Activated CD8-positive, alpha-beta T cell treated with anti-CD3 and anti-CD28 coated beads, Interleukin-2, amount 10 ng/mL, durations not matched to agents 7 days and 5 days (primary cell): ENCODE measurements at places on chromosomes 7 and 10. TPM values are rescaled to one million over a fixed set of nuclear protein-coding genes. Genes with fewer than 3 reads are reported as not detected.

GRCh38 chr7:80770675-80771081 lies 132.2 kb downstream of the CD36 start:
- no peaks in the 10 kb centered on the region for H3K4me1 ChIP-seq
- no peak overlapping the region for H3K4me3 ChIP-seq
- H3K27ac ChIP-seq = no peak overlapping the region
- DNase-seq = no peak

The CAMK2B gene
- total RNA-seq = not detected

- peaks cover 13% of the 10 kb centered on the region for H3K36me3 ChIP-seq
- DNase-seq = no peak
- H3K4me3 ChIP-seq = no peak overlapping the region
- H3K27ac ChIP-seq = no peak overlapping the region
- peaks cover 23% of the 10 kb centered on the region for H3K4me1 ChIP-seq
- no peaks in the 10 kb centered on the region for H3K27me3 ChIP-seq
Observed at GRCh38 chr7:135206941-135207391, 4.4 kb downstream of the WDR91 start.

DNA sequence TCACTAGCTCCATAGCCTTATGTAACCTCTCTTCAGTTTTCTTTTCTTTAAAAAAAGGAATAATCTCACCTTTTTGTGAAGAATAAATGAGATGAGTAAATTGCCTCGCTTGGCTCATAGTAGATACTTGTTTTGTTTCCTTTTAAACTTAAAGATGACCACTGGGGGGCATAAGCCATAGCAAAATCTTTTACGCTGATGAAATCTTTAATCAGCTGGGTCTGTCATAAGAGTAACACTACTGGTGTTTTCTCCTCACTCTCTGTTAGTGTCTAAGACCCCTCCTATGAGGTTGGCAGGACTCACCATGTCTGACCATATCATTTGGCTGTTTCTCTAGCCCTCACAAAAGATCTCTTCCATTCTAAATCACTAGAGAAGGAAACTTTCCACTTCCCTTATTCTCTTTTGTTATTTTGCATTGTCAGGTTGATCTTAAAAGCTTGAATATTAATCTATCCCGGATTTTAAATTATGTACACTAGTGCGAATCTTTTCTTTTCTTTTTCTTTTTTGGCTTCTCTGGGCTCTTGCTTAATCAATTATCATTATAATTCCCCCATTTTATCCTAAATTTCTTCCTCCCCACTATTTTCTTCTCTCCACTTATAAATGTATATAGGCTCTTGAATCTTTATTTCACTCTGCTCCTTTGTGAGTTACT lies 12.5 kb downstream of the STAG3 start:
- peak overlapping the region; percentile 75 for H3K27ac ChIP-seq
- DNase-seq = no peak
- H3K27me3 ChIP-seq = no peaks in the 10 kb centered on the region
- H3K36me3 ChIP-seq = peaks cover 4% of the 10 kb centered on the region
- peaks cover 31% of the 10 kb centered on the region for H3K4me1 ChIP-seq

DNA sequence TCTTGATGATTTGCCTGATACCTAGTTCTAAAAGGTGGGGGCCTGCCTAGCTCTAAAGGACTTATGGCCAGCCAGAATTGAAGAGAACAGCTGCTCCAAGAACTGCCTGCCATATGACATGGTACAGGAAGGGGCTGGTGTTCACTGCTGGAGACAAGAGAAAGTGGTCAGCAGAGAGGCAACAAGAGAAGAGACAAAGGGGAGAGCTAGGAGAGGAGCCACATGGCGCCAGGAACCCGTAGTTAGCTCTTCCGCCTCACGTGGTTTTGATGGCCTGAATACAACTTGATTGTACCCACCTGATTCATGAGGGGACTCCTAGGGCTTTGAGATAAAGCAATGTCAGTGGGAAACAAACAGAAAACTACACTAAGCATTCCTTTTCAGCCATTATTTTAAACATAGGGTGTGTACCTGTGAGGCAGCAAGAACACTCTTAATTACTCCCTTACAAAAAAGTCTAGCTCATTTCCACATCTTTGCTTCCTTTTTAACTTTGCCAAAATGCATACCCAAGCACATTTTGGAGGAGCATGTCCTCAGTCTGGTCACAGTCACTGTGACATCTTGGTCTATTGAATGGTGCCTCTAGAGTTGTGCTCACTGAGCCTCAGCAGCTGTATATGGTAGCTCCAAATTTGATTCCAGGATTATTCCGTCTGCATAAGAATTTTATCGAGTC lies 71.6 kb downstream of the CCDC71L start:
- no peak overlapping the region for H3K27ac ChIP-seq
- no peak for DNase-seq
- peaks cover 4% of the 10 kb centered on the region for H3K27me3 ChIP-seq
- H3K4me3 ChIP-seq = no peak overlapping the region

DNA sequence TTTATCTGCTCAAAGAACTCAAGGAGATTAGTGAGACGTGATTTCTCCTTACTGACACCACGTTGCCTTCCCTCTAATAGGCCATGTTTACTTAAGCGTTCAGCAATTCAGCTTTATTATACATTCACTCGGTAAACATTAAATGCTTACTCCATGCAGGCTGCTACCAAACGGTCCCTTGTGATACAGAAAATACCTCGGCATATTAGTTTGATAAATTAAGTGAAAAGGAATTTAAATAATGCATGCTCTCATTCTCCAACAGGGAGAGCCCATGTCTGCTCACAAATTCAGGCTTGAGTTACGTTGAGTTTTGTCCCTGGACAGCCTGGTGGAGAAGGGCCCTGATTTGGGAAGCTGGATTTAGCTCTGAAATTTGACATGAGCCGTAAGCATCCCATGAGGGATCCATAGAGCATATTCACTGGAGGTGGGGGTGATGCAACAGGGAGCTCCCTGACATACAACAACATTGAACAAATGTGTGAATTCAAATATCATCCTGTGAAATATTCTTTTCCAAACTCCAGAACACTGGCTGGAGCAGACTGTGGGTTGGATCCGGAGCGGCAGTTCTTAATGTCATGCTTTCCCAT lies 86.3 kb downstream of the TBXAS1 start:
- no peaks in the 10 kb centered on the region for H3K36me3 ChIP-seq
- peaks cover 2% of the 10 kb centered on the region for H3K27me3 ChIP-seq
- peaks cover 22% of the 10 kb centered on the region for H3K4me1 ChIP-seq
- no peak overlapping the region for H3K4me3 ChIP-seq
- H3K27ac ChIP-seq = no peak overlapping the region
- DNase-seq = peak; percentile 13

DNA sequence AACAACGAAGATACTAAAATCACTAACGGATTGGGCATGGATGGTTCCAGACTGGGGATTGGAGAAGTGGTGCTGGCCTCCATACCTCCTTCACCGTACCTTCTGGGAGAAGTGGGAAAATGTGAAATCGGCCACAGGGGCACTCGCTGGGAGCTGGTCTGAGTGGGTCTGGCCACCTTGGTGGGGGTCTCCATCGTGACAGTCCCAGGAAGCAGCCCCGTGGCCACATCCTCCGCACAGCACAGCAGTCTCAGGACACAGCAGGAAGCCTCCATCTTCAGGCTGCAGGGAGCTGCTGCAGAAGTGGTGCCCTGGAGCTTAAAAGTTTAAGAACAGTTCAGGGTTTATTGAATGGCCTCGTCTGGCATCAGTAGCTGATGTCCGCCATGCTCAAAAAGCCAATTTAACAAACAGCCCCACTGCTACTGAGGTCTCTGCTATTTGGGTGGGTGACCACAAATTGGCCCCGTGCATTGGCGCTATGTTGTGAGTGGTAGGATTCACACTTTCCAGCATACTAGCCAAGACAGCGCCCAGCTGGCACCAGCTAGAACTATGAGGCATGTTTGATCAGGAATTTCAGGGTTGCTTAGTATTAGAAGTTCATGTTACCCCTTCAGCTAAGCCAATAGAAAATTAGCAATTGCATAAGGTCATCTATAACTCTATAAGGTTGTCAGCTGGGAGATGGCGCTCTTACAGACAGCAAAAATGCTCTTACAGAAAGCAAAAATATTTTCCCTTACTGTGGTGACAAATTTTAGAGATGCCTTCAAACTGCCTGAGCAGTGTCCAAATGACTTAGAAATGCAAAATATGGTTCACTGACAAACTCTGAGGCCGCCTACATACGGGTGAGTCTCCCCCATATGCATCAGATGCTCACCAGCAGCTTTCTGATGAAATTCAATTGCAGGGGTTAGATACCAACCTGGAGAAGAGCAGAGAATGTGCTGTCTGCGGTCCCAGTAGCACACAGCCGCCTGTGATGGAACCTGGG lies 17.0 kb downstream of the PKD1L1 start:
- no peak overlapping the region for H3K27ac ChIP-seq
- H3K36me3 ChIP-seq = no peaks in the 10 kb centered on the region
- no peaks in the 10 kb centered on the region for H3K4me1 ChIP-seq
- H3K27me3 ChIP-seq = no peaks in the 10 kb centered on the region
- DNase-seq = no peak

GRCh38 chr7:67484244-67484751 lies 487.7 kb downstream of the TYW1 start:
- peak; percentile 25 for DNase-seq
- H3K27me3 ChIP-seq = peaks cover 3% of the 10 kb centered on the region
- H3K27ac ChIP-seq = no peak overlapping the region
- no peaks in the 10 kb centered on the region for H3K4me1 ChIP-seq
- no peak overlapping the region for H3K4me3 ChIP-seq
